ENCODE measurements at places on chromosomes 7 and 10. TPM values are rescaled to one million over a fixed set of nuclear protein-coding genes. Genes with fewer than 3 reads are reported as not detected.
A peak's percentile ranks its signal among the peaks of the same experiment; 100 is the strongest.

The LEP gene
- total RNA-seq, result 7.4 TPM

The TCERG1L gene
- not detected for total RNA-seq

The DRGX gene
- total RNA-seq, result not detected

The DNAJB9 gene
- total RNA-seq, result 28.7 TPM

The PTN gene
- total RNA-seq, result 48.4 TPM

DNA sequence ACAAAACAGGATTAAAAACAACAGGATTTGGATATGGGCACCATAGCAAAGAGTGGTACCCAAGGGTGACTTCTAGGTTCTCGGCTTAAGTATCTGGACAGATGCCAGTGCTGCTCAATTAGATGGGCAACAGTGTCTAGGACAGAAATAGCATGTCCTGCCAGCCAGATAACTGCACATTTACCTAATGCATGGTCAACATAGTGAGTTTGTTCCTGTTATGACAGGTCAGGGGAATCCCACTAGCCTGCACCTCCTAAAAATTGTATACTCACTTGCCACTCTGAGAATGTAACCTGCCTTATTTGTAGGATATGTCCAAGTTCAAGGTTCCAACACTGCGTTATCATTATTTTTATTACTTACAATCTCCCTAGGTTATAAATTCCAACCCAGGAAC, 471.7 kb downstream of the GRM8 start:
- H3K4me1 ChIP-seq, result no peaks in the 10 kb centered on the region
- no peak overlapping the region for H3K27ac ChIP-seq
- no peaks in the 10 kb centered on the region for H3K27me3 ChIP-seq
- no peak overlapping the region for H3K4me3 ChIP-seq
- no peaks in the 10 kb centered on the region for H3K36me3 ChIP-seq

- H3K27me3 ChIP-seq, result no peaks in the 10 kb centered on the region
- no peak overlapping the region for H3K4me3 ChIP-seq
- no peaks in the 10 kb centered on the region for H3K36me3 ChIP-seq
- no peaks in the 10 kb centered on the region for H3K4me1 ChIP-seq
- no peak for DNase-seq
These were observed 104.3 kb downstream of the CUL2 start for GRCh38 chr10:34985823-34986222.

- no peaks in the 10 kb centered on the region for H3K27me3 ChIP-seq
- no peaks in the 10 kb centered on the region for H3K36me3 ChIP-seq
- H3K27ac ChIP-seq, result no peak overlapping the region
- H3K4me3 ChIP-seq, result no peak overlapping the region
These were observed 5.8 kb upstream of the ITIH5 start for GRCh38 chr10:7672341-7673134.

DNA sequence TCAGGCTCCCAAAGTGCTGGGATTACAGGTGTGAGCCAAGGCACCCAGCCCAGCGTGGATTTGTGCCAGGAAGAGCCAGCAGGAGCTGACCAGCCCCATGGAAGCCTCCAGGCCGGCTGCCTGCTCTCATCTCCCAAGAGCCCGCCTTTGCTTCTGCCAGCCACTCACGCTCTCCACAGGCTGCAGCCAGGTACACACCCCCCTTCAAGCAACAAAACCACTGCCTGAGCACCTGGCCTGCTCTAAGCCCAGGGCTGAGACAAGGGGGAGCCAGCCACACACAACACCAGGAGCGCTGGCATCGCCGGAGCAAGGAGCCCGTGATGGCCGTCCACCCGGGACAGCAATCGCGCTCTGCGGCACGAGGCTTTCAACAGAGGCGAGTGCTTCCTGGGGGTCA, 34.5 kb downstream of the MAD1L1 start:
- no peak overlapping the region for H3K4me3 ChIP-seq
- H3K4me1 ChIP-seq, result no peaks in the 10 kb centered on the region
- H3K27me3 ChIP-seq, result no peaks in the 10 kb centered on the region
- H3K27ac ChIP-seq, result no peak overlapping the region
- DNase-seq, result no peak
- peaks cover 14% of the 10 kb centered on the region for H3K36me3 ChIP-seq

- no peaks in the 10 kb centered on the region for H3K4me1 ChIP-seq
- no peak for DNase-seq
These were observed 32.4 kb upstream of the BICC1 start for GRCh38 chr10:58480321-58480720.

DNA sequence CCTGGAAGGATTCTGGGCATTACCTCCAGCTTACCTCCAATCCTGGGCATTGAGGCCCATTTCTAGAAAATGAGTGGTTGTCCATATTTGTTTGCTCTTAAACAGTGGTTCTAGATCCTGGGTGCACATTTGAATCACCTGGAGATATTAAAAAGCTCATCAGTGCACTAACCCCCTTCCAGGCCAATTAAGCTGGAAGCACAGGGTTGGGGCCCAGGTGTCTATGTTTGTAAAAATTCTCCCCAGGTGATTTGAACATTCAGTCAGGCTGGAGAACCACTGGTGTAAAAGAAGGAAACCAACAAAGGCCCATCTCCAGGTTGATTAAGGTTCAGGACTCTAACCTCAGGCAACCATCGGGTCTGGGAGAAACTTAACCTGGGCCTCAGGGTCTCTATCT, 102.6 kb upstream of the NANOS1 start:
- peaks cover 4% of the 10 kb centered on the region for H3K4me1 ChIP-seq
- DNase-seq, result peak; percentile 70
- no peaks in the 10 kb centered on the region for H3K27me3 ChIP-seq
- H3K27ac ChIP-seq, result no peak overlapping the region

DNA sequence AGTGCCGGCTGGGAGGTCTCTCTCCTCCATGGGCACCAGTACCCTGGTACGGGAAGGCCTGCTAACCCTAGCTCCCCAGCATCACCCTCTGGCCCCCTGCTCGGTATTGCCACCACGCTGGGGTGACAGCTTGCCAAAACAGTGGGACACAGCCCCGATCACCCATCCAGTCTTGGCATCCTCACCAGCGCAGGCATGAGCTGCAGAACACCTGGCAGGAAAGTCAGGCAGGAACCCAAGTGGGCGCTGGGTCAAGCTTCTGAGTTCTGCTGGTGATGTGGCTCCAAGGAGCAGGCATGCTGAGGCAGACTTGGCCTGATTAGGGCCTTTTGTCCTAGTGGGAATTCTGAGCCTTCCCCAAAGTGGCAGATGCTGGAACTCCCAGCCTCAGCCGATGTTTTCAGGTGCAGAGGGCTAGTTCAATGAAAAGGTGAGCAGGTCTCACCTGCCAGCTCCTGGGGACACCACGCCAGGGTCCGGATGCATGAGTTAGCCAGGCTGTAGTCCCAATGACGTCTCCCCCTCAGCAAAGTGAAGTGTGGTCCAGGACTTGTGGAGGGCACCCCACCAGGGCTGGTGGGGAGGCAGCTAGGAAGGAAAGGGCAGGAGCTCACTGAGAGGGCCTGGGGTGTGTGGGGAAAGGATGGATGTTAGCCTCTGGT, 8.5 kb upstream of the ZNF22 start:
- H3K4me1 ChIP-seq, result peaks cover 48% of the 10 kb centered on the region
- H3K27ac ChIP-seq, result peak overlapping the region; percentile 92
- no peak overlapping the region for H3K4me3 ChIP-seq

- H3K27ac ChIP-seq, result no peak overlapping the region
- DNase-seq, result no peak
- no peaks in the 10 kb centered on the region for H3K27me3 ChIP-seq
- H3K4me1 ChIP-seq, result peaks cover 59% of the 10 kb centered on the region
- no peaks in the 10 kb centered on the region for H3K36me3 ChIP-seq
These were observed 106.3 kb downstream of the GRK5 start for GRCh38 chr10:119313644-119314043.

DNA sequence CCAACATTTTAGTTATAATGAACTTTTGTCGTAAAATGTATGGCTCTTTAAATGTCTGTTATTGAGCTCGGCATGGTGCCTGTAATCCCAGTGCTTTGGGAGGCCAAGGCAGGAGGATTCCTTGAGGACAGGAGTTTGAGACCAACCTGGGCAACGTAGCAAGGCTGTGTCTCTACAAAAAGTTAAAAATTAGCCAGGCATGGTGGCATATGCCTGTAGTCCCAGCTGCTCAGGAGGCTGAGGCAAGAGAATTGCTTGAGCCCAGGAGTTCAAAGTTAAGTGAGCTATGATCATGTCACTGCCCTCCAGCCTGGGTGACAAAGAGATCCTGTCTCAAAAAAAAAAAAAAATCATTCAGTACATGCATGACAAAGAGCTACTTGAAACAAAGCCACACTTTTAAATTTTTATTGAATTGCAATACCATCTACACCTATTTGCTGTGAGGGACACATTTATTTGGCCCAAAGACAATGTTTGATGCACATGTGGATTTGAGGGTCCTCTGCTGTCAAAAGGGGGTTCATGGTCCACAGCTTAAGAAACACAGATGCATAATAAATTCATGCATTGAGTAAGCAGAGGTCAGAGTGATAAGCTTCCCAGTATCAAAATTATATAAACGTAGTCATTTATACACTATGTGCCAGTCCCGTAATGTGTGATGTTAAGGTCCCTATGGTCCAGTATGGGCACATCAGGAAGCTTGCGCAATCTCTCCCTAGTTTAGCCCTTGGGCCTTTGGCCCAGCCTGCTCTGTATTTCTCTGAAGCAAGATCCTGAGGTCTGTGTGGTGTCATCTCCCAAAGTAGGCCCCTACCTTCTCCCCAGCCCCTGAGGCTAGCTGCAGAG, 4.4 kb upstream of the MALSU1 start:
- no peak overlapping the region for H3K27ac ChIP-seq
- no peak for DNase-seq
- no peak overlapping the region for H3K4me3 ChIP-seq
- H3K27me3 ChIP-seq, result no peaks in the 10 kb centered on the region
- peaks cover 8% of the 10 kb centered on the region for H3K4me1 ChIP-seq

GRCh38 chr10:15245530-15245929, 77.0 kb upstream of the NMT2 start:
- no peaks in the 10 kb centered on the region for H3K4me1 ChIP-seq
- H3K36me3 ChIP-seq, result no peaks in the 10 kb centered on the region

DNA sequence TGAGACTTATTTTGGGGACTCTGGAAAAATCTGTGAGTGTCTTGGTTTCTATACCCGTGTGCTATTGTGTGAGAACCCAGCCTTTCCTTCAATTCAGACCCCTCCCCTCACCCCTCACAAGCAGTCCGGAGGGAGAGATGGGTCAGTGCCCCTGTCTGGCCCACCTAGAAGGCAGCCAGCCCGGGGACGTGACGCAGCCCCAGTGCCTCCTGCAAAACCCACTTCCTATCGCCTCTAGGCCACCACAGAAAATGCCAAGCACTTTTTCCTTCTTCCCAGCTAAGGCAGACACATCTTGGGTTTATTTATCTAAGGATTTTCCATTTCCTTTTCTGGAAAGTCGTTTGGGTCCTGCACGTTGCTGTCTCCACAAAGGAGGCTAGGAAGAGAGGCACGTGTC, 11.6 kb upstream of the AQP1 start:
- H3K4me1 ChIP-seq, result peaks cover 16% of the 10 kb centered on the region
- H3K27me3 ChIP-seq, result no peaks in the 10 kb centered on the region
- H3K4me3 ChIP-seq, result no peak overlapping the region
- no peak for DNase-seq

GRCh38 chr7:116630357-116630756, 41.6 kb upstream of the MET start:
- peaks cover 8% of the 10 kb centered on the region for H3K4me1 ChIP-seq
- peak overlapping the region; percentile 17 for H3K27ac ChIP-seq
- H3K36me3 ChIP-seq, result no peaks in the 10 kb centered on the region
- H3K4me3 ChIP-seq, result no peak overlapping the region

GRCh38 chr7:69282946-69283345, 315.3 kb upstream of the AUTS2 start:
- peaks cover 24% of the 10 kb centered on the region for H3K4me1 ChIP-seq
- no peaks in the 10 kb centered on the region for H3K27me3 ChIP-seq
- H3K4me3 ChIP-seq, result no peak overlapping the region
- DNase-seq, result no peak

- H3K27me3 ChIP-seq, result no peaks in the 10 kb centered on the region
- H3K4me1 ChIP-seq, result no peaks in the 10 kb centered on the region
- peak; percentile 81 for DNase-seq
- H3K36me3 ChIP-seq, result no peaks in the 10 kb centered on the region
- H3K27ac ChIP-seq, result no peak overlapping the region
These were observed 65.8 kb upstream of the ANTXRL start for GRCh38 chr10:46220872-46221538.

DNA sequence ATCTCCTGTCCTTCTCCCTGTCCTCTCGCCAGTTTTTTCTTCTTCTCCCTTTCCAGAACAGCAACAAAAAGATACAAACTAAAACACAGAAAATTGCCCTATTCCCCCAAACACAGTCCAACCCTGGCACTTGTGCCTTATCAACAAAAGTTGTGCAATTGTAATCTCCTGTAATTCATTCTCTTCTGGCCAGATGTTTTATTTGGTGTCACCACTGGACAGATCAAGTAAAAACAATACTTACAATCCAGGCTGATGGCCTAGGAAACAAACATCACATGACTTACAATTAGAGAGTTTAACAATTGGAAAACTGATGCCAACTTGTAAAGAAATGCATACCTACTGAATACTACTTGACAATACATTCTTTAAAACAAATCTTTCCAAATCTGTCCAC, 231.6 kb downstream of the ETV1 start:
- no peaks in the 10 kb centered on the region for H3K4me1 ChIP-seq
- no peaks in the 10 kb centered on the region for H3K27me3 ChIP-seq
- H3K4me3 ChIP-seq, result no peak overlapping the region
- DNase-seq, result no peak
- no peak overlapping the region for H3K27ac ChIP-seq

- no peak overlapping the region for H3K27ac ChIP-seq
- no peaks in the 10 kb centered on the region for H3K27me3 ChIP-seq
- H3K4me1 ChIP-seq, result no peaks in the 10 kb centered on the region
- H3K4me3 ChIP-seq, result no peak overlapping the region
- no peak for DNase-seq
These were observed 80.8 kb upstream of the COL1A2 start for GRCh38 chr7:94313926-94314325.

DNA sequence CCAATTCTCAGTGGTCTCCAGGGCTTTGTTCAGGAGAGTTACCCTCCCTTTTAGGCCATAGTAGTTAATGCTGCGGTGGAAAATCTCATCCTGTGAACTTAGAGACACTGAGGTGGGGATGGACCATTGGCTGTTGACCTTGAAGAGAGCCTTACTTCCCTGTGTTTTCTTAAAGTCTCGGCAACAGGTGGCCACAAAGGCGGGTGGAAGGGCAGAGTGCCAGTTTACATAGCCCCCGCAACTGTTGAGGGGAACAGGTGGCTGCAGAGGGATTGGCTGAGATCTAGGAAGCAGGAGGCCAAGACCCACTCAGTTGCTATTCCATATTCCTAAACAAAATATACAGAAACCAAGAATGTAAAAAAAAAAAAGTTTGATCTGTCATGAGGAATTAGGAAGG, 160.6 kb downstream of the ST7 start:
- H3K27ac ChIP-seq, result no peak overlapping the region
- H3K4me1 ChIP-seq, result no peaks in the 10 kb centered on the region
- no peak for DNase-seq
- H3K4me3 ChIP-seq, result no peak overlapping the region

GRCh38 chr7:159329818-159330378, 185.2 kb upstream of the VIPR2 start:
- no peak overlapping the region for H3K27ac ChIP-seq
- DNase-seq, result no peak
- H3K4me3 ChIP-seq, result no peak overlapping the region
- H3K4me1 ChIP-seq, result no peaks in the 10 kb centered on the region
- H3K27me3 ChIP-seq, result no peaks in the 10 kb centered on the region

GRCh38 chr10:36462194-36462593, 663.2 kb upstream of the ANKRD30A start:
- no peak for DNase-seq
- H3K4me1 ChIP-seq, result no peaks in the 10 kb centered on the region
- no peaks in the 10 kb centered on the region for H3K27me3 ChIP-seq

Measured in vagina (tissue), 2 donors.